Activated T-helper 2 cell treated with anti-CD3 and anti-CD28 coated beads, Interferon-gamma antibody, Interleukin-2, Interleukin-4, amounts not matched to agents 10 μg/mL and 5 μg/mL and 100 μg/mL, durations not matched to agents 14 hours and 24 hours and 36 hours (primary cell): ENCODE measurements at places on chromosomes 1 and 21. TPM values are rescaled to one million over a fixed set of nuclear protein-coding genes. Genes with fewer than 3 reads are reported as not detected.
A peak's percentile ranks its signal among the peaks of the same experiment; 100 is the strongest.

Gene ANGPTL3
- not detected in 2 replicates for total RNA-seq

Gene IFI44L
- total RNA-seq, result 7.5 and 8.3 TPM in 2 replicates

GRCh38 chr1:155004352-155005075 lies 1.9 kb downstream of the ZBTB7B start:
- H3K4me1 ChIP-seq, result peaks cover 35% of the 10 kb centered on the region
- no peaks in the 10 kb centered on the region for H3K27me3 ChIP-seq
- H3K4me3 ChIP-seq, result peak overlapping the region; percentile 94
- no peak for DNase-seq
- H3K27ac ChIP-seq, result peak overlapping the region; percentile 84

DNA sequence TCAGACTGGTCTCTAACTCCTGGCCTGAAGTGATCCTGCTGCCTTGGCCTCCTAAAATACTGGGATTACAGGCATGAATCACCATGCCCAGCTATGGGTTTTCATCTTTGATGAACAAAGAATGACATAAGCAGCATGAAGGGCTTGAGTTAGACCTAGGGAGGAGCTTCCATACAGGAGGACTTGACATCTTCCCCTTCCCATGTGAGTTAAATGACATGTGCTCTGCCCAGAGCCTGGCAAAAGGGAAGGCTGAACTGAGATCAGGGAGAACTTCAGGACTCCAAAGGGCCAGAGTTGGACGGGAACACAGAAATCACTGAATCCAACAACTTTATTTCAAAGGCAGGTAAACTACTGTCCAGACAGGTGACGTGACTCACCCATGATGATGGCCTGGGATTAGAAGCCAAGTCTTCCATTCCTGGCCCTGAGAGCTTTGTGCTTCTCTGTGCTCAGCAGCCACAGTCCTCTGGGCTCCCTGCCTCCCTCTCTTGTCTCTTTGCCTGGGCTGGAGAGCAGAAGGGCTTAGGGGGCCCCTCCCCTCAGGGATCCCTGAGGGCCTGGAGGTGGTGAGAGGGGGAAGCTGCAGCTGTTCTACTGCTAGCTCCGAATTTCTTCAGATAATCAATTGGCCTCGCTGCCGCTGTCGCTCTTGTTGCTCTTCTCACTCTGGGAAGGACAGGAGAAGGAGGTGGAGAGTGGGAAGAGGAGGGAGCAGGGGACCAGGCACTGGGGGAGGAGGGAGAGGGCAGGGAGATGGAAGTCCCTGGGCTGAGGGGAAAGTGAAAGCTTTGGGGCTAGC lies 7.6 kb downstream of the NHLH1 start:
- H3K27me3 ChIP-seq, result no peaks in the 10 kb centered on the region
- H3K27ac ChIP-seq, result no peak overlapping the region
- H3K36me3 ChIP-seq, result no peaks in the 10 kb centered on the region
- no peak for DNase-seq

DNA sequence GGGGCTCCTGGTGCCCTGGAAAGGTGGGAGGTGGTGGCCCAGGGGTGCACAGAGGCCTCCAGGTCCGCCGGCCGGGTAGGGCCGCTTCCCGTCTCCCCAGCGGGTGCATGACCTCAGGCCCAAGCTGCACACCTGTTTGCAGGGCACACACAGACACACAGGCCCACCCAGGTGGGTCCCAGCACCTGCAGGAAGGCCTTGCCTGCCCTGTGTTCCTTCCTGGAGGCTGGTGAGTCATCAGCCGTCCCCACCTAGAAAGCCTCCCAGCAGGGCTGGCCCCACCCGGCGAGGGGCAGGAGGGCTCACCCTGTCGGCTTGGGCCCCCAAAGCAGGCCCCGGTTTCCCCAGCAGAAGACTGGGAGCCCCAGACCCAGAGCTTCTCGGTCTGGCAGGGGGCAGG lies 23.6 kb upstream of the TTLL10 start:
- no peak overlapping the region for H3K27ac ChIP-seq
- H3K4me3 ChIP-seq, result no peak overlapping the region
- H3K4me1 ChIP-seq, result peaks cover 1% of the 10 kb centered on the region
- H3K36me3 ChIP-seq, result peaks cover 4% of the 10 kb centered on the region

GRCh38 chr1:9373619-9374018 lies 80.9 kb downstream of the SPSB1 start:
- H3K27me3 ChIP-seq, result no peaks in the 10 kb centered on the region
- H3K4me3 ChIP-seq, result no peak overlapping the region
- H3K27ac ChIP-seq, result no peak overlapping the region
- no peak for DNase-seq
- H3K4me1 ChIP-seq, result no peaks in the 10 kb centered on the region
- no peaks in the 10 kb centered on the region for H3K36me3 ChIP-seq

Gene TMEM81
- total RNA-seq, result 3.2 and 3.3 TPM in 2 replicates

GRCh38 chr1:231032963-231033362 lies 7.1 kb downstream of the FAM89A start:
- H3K27me3 ChIP-seq, result no peaks in the 10 kb centered on the region
- H3K27ac ChIP-seq, result no peak overlapping the region
- no peak overlapping the region for H3K4me3 ChIP-seq
- no peak for DNase-seq
- peaks cover 20% of the 10 kb centered on the region for H3K4me1 ChIP-seq

Gene AKR7A3
- total RNA-seq, result 1.4 and 2.1 TPM in 2 replicates

DNA sequence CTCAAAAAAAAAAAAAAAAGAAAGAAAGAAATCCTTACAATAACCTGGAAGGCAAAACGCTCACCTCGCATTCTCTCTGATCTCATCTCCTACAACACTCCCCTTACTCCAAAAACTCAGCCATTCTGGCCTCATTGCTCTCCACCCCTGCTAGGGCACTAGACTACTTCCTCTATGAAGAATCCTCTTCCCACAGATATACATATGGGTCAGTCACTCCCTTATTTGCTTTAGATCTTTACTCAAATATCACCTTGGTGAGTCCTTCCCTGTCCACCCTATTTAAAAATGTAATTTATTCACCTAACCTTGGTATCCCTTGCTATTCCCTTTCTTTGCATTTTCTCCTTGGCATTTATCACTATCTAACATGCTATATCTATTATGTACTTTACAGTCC lies 24.6 kb upstream of the KIF1B start:
- peaks cover 9% of the 10 kb centered on the region for H3K36me3 ChIP-seq
- DNase-seq, result no peak
- H3K4me3 ChIP-seq, result no peak overlapping the region
- H3K27me3 ChIP-seq, result no peaks in the 10 kb centered on the region
- no peak overlapping the region for H3K27ac ChIP-seq

- H3K4me3 ChIP-seq, result no peak overlapping the region
- no peak for DNase-seq
- no peak overlapping the region for H3K27ac ChIP-seq
- no peaks in the 10 kb centered on the region for H3K36me3 ChIP-seq
These were observed 79.8 kb upstream of the WNT4 start for GRCh38 chr1:22222723-22223122.

- H3K27me3 ChIP-seq, result peaks cover 6% of the 10 kb centered on the region
- peak; percentile 42 for DNase-seq
- peaks cover 18% of the 10 kb centered on the region for H3K36me3 ChIP-seq
- H3K27ac ChIP-seq, result no peak overlapping the region
These were observed 39.6 kb upstream of the LDLRAP1 start for GRCh38 chr1:25503551-25504426.

Gene EMC1
- 54.0 and 57.4 TPM in 2 replicates for total RNA-seq

Gene TFB2M
- total RNA-seq, result 21.0 and 21.7 TPM in 2 replicates

Gene RIMKLA
- total RNA-seq, result 5.2 and 5.3 TPM in 2 replicates

- peak overlapping the region; percentile 83 for H3K27ac ChIP-seq
- DNase-seq, result no peak
- peaks cover 43% of the 10 kb centered on the region for H3K36me3 ChIP-seq
- peaks cover 62% of the 10 kb centered on the region for H3K4me1 ChIP-seq
- peak overlapping the region; percentile 11 for H3K4me3 ChIP-seq
These were observed 10.2 kb downstream of the USP24 start for GRCh38 chr1:55204997-55205396.

DNA sequence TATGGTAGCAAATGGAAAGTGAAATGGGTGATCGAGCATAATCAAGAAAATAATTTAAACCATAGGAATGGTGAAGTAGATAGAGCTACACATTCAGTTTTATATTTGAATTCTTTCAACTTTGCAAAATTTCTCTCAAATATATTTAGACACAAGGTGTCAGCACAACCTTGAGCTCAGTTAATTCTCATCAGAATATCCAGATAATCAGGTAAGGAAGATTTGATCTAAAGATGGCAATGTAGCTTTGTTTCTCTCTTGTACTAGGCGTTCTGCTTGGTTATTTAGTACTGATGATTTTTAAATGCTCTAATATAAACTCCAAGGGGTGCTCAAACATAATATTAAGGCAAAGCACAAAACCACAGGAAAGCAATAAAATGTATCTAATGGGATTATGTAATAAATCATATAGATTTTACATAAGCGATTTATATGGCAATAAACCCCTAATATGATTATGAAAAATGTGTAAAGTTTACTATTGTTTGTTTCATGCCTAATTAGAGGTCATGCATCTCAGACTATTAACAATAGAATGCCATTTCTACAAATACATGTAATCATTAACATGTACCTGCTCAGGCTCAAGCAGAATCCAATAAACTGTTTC lies 32.4 kb upstream of the SERTAD4 start:
- no peaks in the 10 kb centered on the region for H3K4me1 ChIP-seq
- H3K4me3 ChIP-seq, result no peak overlapping the region
- H3K36me3 ChIP-seq, result no peaks in the 10 kb centered on the region

DNA sequence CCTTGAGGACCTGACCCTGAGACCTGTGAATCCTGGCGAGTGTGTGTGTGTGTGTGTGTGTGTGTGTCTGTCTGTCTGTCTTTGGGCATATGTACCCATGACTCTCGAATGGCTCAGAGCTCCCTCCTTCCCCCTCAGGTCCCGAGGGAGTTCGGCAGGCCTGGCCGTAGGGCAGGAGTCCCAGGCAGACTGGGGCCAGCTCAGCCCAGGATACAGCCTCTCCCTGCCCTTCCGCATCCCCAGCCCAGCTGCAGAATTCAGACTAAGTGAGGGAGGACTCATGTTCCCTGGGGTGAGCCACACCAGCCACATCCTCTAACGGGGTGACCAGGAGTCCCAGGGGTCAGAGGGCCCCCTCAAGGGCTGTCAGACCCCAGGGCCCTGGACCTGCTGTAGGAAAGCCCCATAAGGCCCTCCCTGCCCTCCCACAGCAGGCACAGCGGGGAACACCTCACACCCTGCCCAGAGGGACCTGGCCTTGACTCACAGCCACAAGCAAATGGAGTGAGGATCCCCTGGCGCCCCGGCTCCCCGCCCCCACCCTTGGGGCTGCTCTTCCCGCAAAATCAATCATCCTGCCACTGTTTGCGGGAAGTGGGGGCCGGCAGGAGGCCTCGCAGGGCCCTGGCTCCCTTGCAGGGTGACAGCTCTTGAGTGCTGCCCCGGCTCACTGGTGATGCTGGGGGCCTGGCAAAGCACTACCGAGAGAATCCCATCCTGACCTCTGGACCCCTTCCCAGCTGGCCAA lies 101.7 kb upstream of the CASZ1 start:
- H3K4me1 ChIP-seq, result no peaks in the 10 kb centered on the region
- peaks cover 7% of the 10 kb centered on the region for H3K27me3 ChIP-seq
- H3K36me3 ChIP-seq, result no peaks in the 10 kb centered on the region
- no peak for DNase-seq
- no peak overlapping the region for H3K27ac ChIP-seq

Gene SERTAD4
- total RNA-seq, result not detected in 2 replicates

DNA sequence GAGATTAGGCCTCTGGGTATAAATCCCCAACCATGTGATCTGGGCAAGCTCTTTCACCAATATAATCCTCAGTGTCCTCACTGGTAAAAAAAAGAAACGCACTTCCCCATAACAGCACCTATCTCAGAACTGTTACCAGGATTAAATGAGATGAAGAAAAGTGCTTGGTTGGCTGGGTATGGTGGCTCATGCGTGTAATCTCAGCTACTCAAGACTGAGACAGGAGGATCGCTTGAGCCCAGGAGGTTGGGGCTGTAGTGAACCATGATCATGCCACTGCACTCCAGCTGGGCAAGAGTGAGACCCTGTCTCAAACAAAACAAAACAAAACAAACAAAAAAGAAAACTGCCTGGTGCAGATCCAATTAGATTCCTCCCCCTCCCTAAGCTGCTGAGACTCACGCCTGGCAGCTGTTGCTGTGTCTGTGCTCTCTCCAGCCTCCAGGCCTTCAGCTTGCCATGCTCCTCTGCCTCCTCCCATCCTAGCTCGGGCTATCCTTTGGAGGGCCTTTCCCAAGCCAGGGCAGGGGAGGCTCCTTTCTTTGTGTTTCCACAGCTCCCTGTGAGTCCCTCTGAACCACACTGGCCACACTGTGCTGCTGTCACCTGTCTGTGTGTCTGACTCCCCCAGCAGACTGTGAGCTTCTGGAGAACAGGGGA lies 19.0 kb downstream of the CYB5RL start:
- H3K36me3 ChIP-seq, result peaks cover 1% of the 10 kb centered on the region
- no peaks in the 10 kb centered on the region for H3K27me3 ChIP-seq
- H3K27ac ChIP-seq, result no peak overlapping the region
- DNase-seq, result no peak
- no peaks in the 10 kb centered on the region for H3K4me1 ChIP-seq
- H3K4me3 ChIP-seq, result no peak overlapping the region

Gene CLCA2
- total RNA-seq, result not detected in 2 replicates

Gene ANP32E
- 195 and 198 TPM in 2 replicates for total RNA-seq

DNA sequence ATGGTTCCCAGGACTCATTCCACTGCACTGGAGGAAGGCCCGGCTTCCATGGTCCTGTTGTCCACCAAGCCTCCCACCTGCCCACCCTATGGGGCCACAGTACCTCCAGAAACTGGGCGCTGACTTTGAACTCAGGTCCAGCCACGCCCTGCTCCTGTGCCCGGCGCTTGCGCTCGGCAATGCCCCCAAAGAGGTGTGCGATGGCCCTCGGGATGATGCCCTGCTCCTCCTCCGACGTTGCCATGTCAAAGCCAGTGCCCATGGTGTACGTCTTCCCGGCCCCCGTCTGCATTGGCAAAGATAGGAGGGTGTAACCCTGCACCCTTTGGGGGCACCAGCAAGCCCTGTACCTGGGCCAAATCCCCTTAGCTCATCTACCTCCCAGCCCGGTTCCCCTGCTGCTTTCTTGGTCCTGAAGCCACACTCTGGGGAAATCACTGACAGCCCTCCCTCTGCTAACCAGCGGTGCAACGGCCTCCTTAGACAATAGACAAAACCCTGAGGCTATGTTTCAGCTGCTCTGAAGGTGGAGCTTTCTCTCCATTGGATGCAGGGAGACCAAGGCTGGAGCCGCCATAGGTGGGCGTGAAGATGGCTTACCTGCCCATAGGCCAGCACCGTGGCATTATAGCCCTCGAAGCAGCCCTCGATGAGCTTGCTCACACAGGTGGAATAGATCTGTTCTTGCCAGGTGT lies 14.7 kb downstream of the KIF21B start:
- DNase-seq, result no peak
- no peak overlapping the region for H3K4me3 ChIP-seq
- H3K27me3 ChIP-seq, result no peaks in the 10 kb centered on the region
- H3K4me1 ChIP-seq, result peaks cover 31% of the 10 kb centered on the region
- peak overlapping the region; percentile 20 for H3K27ac ChIP-seq
- H3K36me3 ChIP-seq, result peaks cover 7% of the 10 kb centered on the region

- no peak overlapping the region for H3K27ac ChIP-seq
- H3K4me1 ChIP-seq, result no peaks in the 10 kb centered on the region
- no peaks in the 10 kb centered on the region for H3K27me3 ChIP-seq
- H3K4me3 ChIP-seq, result no peak overlapping the region
- no peaks in the 10 kb centered on the region for H3K36me3 ChIP-seq
These were observed 51.4 kb upstream of the ACTRT2 start for GRCh38 chr1:2969845-2970291.
